Astrocyte (in vitro differentiated cells and primary cell): ENCODE measurements at places on chromosomes 6 and 20.
A peak's percentile ranks its signal among the peaks of the same experiment; 100 is the strongest.

DNA sequence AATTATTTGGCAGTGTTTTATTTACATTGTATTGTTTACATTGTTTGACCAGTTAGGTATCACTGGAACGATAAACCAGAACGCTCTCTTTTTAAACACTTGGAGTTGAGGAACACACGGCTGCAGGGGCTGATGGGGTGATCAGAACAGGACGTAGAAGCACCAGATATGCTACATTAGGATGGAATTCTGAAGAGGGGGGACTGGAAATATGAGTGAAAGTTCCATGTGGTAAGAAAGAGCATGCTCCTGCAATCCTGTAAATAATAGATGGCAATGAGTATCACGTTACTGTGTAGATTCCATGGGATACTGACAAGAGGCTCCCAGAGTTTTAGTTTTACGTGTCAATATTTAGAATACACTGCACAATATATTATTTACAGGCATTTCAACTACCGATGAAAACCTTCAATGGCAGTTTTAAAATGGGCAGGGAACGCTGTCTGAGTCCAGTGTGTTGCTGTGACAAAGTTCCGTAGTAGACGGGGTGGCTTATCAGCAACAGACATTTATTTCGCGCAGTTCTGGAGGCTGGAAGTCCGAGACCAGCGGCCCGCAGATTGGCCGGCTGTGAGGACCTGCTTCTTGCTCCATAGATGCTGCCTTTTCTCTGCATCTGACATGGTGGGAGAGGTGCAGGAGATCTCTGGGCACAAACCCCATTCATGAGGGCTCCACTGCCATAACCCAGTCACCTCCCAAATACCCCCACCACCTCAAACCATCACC lies 43.1 kb downstream of the SYNJ2 start:
- no peak for DNase-seq

- no peak for DNase-seq
Observed at GRCh38 chr20:15362849-15363248, 1025.4 kb upstream of the FLRT3 start.

GRCh38 chr6:27422651-27423332 lies 34.2 kb downstream of the ZNF391 start:
- DNase-seq = no peak

DNA sequence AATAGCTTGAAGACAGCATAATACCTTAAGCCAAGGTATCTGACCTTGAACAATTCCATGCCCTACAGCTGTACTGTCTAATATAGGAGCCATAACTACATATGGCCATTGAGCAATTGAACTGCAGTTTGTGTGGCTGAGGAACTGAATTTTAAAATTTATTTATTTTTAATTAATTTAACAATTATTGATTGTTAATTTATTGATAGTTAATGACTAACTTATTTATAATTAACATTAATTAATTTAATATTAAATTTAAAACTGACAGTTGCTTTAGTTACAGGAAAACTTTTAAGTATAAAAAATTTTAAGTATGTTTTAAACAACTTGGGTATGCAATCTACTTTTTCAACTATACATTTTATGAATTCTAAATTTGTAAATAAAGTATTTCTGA lies 12.3 kb upstream of the MYB start:
- DNase-seq = no peak

GRCh38 chr6:108020472-108021116 lies 53.9 kb downstream of the OSTM1 start:
- DNase-seq = no peak

- DNase-seq = no peak
Observed at GRCh38 chr20:51127713-51128112, 104.8 kb upstream of the KCNG1 start.

- DNase-seq = no peak
Observed at GRCh38 chr6:45924763-45925342, 90.8 kb downstream of the CLIC5 start.

GRCh38 chr6:76866091-76866915 lies 597.0 kb downstream of the HTR1B start:
- no peak for DNase-seq

GRCh38 chr6:26022132-26022472 lies 59.5 kb downstream of the TRIM38 start:
- DNase-seq = peak; percentile 78

DNA sequence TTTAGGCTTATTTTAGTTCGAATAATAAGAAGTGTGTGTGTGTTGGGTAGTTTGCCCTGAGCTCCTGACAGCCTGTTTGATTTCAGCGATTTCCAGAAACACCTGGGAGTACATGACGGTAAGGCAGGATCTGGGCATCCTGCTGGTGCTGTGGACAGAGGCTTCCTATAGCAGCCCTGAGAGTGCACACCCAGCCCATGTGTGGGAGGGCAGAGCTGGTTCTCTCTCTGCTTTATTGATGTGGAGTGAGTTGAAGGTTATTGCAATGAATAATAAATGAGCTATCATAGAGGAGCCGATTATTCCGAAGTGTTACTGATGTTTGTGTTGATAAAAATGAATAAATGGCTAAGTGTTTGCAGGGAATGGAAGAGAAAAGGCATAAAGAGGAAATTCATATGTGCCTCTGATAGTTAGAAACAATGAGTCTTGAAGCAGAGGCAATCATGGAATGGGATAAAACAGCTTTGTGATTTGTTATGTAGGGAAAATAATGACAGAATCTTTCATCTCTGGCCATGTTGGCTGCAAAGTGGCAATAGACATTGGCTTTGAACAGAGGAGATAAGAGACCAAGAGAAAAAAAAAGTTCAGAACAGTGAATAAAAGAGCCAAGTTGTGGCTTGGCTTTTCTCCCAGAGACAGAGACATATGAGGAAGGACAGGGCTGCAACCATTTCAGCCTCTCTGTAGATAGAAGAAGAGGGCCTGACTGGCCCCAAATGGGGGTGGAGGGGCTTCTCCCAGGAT lies 166.2 kb upstream of the CHD6 start:
- no peak for DNase-seq

GRCh38 chr20:13611611-13612125 lies 27.1 kb downstream of the TASP1 start:
- no peak for DNase-seq

- no peak for DNase-seq
Observed at GRCh38 chr6:23055523-23055922, 486.2 kb downstream of the HDGFL1 start.

- no peak for DNase-seq
Observed at GRCh38 chr6:3706547-3706946, 45.0 kb downstream of the PXDC1 start.
